ENCODE measurements at places on chromosomes 5 and 9.

DNA sequence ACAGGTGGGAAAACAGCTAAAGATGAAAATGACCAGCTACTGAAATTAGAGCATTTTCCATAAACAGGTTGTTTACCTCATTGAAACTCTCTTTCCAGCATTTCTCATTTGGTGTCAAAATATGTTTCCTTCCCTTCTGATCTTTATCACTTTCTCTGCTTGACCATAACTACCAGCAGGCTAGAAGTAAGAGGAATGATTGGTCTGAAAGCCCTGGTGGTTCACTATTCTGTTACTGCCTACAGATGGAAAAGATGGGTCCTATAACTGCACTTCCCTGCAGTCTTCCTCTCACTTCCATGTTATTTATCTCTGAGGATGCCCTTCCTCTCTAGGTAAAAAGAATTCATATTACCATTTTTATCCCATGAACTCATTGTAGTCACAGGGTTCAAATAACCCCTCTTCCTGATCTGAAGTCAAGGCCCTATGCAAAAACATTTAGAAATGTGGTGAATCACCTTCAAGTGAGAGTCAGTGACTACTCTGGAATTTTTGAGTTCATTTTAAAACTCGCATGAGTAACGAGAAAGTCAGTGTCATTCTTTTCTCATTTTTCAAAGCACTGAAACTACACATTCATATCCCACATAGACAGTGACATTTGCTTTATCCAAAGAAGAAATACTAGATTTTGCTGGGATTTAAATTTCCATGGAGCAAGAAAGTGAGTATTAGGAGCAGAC lies 51.7 kb downstream of the ZNF474 start:
- DNase-seq, result no peak

- no peak for DNase-seq
Measured at GRCh38 chr5:11973469-11973868, 69.2 kb upstream of the CTNND2 start.

DNA sequence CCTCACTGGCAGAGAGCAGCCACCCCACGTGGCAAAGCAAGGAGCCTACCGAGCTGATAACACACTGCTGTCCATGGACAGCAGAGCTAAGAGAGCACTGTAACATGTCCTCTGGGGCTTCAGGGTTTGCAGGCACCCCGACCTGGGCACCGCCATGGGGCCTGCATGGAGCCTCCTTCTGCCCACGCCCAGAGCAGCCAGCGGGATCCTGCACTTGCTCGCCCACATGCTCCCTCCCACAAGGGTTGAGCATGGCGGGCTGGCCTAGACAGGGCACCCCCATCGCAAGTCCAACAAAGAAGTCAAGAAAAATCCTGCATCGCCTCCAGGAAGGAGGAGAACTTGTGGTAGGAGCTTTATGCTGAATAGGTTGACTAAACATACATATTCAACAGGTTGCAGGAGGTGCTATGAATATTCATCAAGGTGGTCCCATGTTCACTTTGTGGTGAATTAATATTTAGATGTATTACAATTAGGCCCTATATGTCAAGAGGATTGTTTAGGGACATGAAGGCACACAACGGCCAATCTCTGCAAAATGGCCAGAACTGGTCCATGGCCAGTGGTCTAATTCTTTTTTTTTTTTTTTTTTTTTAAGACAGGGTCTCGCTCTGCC lies 3.8 kb upstream of the MIGA2 start:
- DNase-seq, result no peak

- no peak for DNase-seq
Measured at GRCh38 chr5:149999866-150000255, 593 bp downstream of the TIGD6 start.

DNA sequence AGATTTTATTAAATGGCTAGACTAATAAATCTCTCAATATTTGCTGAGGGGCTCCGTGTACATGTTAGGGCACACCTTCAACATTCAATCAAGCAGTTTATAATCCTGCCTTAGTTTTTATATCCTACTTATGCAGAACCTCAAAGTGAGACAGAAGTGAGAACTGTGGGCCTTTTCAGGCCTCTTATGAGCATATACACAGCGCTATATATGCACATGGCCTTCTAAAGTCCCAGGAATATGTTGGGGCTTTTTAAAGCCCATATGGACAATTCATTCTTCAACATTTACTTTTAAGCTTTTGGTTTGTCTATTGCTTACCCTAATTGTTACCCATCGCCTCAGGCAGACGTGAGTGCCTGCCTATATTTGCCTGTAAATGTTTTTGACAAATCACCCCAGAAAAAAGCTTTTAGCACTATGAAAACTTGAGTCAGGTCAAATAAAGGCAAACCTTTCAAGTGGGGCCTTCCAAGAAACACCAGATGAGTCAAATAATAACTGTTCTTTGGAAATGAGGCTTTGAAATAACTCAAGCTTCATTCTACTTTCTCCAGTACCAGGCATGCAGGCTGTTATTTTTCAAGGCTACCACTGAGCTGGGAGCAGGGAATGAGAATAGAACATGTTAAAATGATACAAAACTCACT lies 58.2 kb downstream of the ESM1 start:
- peak; percentile 6 for DNase-seq

- no peak for DNase-seq
Measured at GRCh38 chr5:35900972-35901695, 37.3 kb downstream of the CAPSL start.

DNA sequence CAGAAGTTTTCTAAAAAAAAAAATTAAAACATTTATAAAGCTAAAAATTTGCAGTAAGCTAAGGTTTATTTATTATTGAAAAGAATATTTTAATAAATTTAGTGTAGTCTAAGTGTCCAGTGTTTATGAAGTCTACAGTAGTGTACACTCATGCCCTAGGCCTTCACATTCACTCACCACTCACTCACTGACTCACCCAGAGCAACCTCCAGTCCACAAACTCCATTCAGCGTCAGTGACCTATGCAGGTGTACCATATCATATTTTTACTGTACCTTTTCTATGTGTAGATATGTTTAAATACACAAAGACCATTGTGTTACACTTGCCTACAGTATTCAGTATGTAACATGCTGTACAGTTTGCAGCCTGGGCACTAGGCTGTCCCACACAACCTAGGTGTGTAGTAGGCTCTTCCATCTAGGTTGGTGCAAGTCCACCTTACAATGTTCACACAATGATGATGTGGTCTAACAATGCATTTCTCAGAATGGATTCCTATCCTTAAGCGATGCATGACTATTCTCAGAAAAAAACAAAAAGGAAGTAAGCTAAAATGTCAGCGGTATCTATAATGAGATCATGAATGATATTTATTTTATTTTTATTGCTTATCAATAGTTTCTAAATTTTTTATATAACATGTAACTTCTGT lies 336.7 kb downstream of the AGTPBP1 start:
- DNase-seq, result no peak

GRCh38 chr9:36148311-36149051 lies 11.9 kb downstream of the GLIPR2 start:
- peak; percentile 92 for DNase-seq

DNA sequence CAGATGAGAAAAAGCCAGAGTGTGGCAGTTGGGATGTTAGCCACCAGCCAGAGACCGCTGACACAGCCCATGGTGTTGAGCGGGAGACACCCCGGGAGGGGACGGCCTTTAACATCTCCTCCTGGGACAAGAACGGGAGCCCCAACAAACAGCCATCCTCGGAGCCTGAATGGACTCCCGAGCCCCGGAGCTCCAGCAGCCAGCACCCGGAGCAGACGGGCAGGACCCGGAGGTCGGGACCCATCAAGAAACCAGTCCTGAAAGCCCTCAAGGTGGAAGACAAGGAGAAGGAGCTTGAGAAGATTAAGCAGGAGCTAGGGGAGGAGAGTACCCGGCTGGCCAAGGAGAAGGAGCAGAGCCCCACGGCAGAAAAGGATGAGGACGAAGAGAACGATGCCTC lies 28.0 kb upstream of the POMT1 start:
- DNase-seq, result no peak

GRCh38 chr5:66830636-66831035 lies 234.4 kb downstream of the MAST4 start:
- DNase-seq, result no peak

DNA sequence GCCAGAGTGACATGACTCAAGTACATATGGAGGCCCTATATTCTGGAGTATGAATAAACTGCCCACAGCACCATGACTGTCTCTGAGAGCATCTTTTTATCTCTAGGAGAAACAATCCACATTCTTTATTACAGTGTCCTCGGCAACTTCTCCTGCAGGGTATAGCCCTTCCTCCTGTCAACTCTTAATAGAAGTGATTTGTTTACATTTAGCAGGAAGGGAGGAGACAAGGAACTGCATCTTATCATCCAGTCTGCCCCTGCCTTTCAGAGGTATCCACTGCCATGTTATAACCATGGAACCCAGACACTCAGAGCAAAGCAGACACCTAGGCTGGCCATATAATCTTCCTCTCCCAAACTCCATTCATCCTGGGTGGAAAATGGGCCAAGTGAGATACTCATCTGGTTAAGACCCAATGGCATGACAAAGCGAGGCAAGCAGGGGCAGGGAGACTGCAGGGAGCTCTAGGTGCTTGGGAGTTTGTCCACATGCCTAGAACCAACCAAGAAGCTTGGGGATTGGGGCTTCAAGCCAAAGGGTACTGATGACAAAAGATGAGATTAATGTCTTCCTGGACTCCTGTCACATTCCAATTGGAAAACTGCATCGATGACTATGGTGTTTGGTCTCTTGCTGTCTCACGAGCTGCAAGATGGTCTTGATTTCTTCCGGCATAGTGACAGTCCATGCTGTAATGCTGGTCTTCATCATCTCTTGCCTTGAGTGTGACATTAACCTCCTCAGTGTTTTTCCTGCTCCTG lies 620.5 kb upstream of the KLF4 start:
- DNase-seq, result no peak

DNA sequence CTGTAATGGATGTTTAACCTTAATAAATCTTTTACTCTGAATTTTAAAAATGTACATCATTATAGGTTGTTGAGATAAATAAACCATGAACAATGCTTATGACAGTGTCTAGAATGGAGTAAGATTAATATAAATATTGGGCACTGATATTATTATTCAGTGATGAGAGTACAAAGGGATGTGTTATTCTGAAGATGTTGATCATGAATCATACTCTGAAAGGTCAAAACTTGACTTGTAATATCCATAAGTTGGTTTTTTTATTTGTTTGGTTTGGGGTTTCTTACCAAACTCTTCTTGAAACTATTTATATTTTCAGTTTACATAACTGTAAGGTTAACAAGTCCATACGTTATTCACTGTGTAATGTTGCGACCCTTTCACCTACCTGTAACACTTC lies 163.2 kb downstream of the MPDZ start:
- no peak for DNase-seq

DNA sequence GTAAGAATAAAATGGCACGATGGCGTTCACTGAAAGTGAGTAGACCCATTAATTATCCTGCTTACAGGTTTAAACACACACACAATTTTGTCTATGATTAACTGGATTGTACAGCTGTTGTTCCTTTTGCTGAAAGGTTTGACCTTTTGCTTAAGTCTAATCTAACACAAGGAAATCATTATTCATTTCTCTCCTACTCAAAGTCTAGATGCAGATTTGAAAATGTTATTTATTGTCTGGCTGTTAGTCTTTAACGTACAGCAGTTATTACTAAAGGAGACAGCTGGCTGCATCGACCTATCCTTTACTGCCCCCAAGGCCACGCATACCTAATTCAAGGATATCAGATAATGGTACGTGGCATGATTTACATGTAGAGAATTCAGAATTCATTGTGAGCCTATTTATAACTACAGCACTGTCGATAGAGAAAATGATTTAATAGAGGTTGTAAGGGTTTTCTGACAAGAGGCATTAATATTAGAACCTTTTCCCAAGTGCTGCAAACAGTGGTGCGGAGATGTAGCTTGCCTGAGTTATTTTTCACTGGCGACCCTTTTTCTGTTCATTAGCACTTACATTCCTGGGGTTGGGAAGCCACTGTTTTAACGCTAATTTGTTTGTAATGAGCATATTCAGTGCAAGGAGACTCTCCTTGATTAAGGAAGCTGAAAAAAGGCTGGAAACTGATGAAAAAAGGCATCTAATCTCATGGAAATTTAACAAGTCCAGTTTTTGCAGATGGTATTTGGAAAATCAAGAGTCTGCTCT lies 368.4 kb upstream of the GRAMD2B start:
- DNase-seq, result no peak

DNA sequence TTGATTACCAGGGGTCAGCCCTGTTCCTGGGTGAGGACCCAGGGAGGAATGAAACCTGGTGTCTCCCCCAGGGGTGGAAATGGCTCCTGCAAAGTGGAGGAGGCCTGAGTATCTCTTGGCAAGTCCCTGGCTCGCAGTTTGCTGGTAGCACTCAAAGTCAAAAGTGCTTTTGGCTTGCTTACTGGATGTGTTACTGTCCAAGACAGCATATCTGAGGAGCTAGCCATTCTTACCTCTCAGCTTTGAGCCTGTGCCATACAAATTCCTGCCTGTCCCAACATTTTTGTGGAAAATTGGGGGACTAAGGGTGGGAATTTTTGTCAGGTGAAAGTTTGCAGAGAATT lies 9.9 kb downstream of the ZNF618 start:
- no peak for DNase-seq

DNA sequence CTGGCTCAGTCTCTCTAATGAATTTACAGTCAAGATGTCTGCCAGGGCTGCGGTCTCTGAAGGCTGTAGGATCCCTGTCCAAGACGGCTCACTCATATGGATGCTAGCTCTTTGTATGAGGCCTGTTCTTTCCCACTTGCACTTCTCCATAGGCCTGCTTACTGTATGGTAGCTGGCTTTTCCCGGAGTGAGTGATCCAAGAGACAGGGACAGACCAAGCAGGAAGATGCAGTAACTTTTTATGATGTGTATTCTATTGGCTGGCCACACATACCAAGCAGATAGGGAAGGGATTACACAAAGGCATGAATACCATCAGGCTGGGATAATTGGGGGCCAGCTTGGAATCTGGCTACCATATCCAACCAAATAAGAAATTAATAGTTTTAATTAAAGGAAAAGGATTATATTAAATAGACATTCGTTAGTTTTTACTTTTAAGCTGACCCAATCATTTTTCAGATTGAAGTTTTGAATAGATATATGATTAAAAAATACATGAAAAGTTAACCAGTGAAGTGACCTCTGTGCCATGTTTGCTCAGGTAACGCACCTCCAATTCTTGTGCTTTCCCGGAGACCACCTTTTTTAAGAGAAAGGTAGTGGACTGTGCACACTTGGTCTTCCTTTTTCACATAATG lies 20.6 kb downstream of the NSD1 start:
- DNase-seq, result no peak

DNA sequence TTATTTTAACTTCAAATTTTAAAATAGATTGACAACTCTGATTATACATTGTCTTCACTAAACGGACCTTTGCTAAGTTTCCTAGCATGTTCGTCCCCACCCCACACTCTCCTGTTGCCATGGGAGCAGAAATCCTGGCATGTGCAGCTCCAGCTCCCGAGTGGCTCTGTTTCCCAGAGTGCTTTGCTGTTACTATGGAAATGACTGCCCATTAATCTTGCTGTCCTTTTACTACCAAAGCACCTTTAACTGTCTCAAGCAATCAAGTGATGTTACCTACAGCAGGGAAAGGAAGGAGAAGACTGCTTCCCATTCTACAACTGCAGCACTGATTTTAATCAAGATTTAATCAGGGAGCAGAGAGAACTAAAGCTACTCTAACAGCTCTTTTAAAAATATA lies 212.0 kb upstream of the KIF2A start:
- no peak for DNase-seq

Measured in activated CD8-positive, alpha-beta T cell treated with anti-CD3 and anti-CD28 coated beads for 36 hours (primary cell).